ENCODE measurements at places on chromosomes 11 and 22.

GRCh38 chr11:27509908-27510307 lies 3.3 kb upstream of the LIN7C start:
- DNase-seq = no peak

- no peak for DNase-seq
Observed at GRCh38 chr11:67463680-67464410, 5.2 kb downstream of the TMEM134 start.

- no peak for DNase-seq
Observed at GRCh38 chr11:12689029-12689755, 15.0 kb downstream of the TEAD1 start.

- no peak for DNase-seq
Observed at GRCh38 chr11:130308886-130309285, 5.8 kb downstream of the ZBTB44 start.
